ENCODE measurements at places on chromosomes 3 and 15.
A peak's percentile ranks its signal among the peaks of the same experiment; 100 is the strongest.

GRCh38 chr3:71763426-71763825, 9.8 kb downstream of the GPR27 start:
- DNase-seq, result no peak

- no peak for DNase-seq
These were observed 70.4 kb upstream of the DLG1 start for GRCh38 chr3:197368821-197369220.

DNA sequence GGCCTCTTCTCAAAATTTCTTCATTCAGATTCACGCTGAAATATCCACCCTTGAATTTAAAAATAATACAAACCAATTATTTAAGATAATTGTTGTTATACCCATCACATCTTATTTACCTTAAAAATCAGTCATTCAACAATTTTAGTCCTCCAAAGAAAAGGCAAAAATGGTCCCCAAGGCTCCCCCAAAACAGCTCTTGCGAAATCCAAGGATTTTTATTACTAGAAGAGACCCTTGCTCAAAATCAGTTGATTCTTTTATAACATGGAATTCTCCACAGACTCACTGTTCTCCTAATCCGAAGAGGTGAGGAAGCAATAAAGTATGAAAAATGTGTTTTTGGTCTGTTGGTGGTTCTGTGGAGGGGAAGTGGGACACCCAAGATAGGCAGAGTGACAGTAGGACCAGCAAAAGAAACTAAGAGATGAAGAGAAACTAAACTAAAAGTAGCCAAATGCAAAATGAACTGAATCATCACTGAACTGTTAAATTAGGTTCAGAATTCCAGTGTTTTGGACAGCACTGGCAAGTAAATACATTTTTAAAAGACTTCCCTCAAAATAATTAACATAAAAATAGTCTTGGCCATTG, 19.1 kb upstream of the PLCH1 start:
- no peak for DNase-seq

GRCh38 chr15:89057506-89058133, 30.6 kb upstream of the ABHD2 start:
- DNase-seq, result peak; percentile 69

GRCh38 chr3:127212231-127212630, 19.3 kb downstream of the PRR23E start:
- DNase-seq, result no peak

DNA sequence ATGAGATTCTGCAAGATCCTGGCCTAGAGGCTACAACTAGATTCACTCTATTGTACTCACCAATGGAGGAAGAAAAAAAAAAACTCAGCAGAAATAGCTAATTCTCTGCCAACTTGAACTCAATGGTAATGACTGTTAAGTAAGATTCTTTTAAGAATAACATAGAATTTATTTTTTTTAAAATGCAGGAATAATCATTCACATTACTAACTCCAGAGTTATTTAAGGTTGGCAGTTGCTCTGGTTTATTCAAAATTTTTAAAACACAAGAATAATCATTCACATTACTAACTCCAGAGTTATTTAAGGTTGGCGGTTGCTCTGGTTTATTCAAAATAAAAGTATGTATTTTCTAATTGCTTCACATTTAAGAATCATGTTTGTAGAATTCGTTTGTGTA, 1071.9 kb downstream of the IGSF11 start:
- peak; percentile 39 for DNase-seq

GRCh38 chr15:87523516-87523915, 733.0 kb downstream of the NTRK3 start:
- DNase-seq, result no peak

- DNase-seq, result no peak
These were observed 260.9 kb upstream of the KCNMB2 start for GRCh38 chr3:178275311-178275710.

DNA sequence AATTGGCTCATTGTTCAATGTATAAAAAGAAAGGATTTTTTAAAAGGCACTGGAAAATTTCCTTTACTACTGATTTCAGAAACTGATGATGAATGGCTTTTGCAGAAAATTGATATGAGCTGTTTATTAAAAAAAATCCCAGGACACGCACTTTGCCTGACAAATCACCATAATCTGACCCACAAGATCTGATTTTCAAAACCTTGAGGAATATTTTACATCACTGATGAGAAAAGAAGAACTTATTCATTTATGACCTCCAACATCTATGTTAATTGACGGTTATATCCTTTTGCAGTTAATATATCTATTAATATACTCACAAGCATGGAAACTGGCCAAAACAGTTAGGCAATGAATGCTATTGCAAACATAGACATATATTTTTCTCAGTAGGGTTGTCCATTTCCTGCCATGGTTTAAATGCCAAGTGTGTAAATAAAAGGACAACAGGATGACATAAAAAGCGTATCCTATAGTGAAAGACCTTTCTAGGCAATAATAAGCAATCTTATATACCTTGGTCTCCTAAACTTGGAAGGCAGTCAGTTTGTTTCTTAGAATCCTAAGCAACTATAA, 109.7 kb upstream of the SLC7A14 start:
- DNase-seq, result no peak

GRCh38 chr3:100370756-100371155, 30.1 kb downstream of the TOMM70 start:
- DNase-seq, result peak; percentile 6

GRCh38 chr15:57165992-57166391, 210.3 kb upstream of the CGNL1 start:
- peak; percentile 47 for DNase-seq

- DNase-seq, result no peak
These were observed 558 bp upstream of the NCEH1 start for GRCh38 chr3:172711454-172711795.

GRCh38 chr3:148005456-148005855, 596.3 kb downstream of the ZIC1 start:
- DNase-seq, result no peak

- no peak for DNase-seq
These were observed 158.8 kb upstream of the TBL1XR1 start for GRCh38 chr3:177356113-177356512.

DNA sequence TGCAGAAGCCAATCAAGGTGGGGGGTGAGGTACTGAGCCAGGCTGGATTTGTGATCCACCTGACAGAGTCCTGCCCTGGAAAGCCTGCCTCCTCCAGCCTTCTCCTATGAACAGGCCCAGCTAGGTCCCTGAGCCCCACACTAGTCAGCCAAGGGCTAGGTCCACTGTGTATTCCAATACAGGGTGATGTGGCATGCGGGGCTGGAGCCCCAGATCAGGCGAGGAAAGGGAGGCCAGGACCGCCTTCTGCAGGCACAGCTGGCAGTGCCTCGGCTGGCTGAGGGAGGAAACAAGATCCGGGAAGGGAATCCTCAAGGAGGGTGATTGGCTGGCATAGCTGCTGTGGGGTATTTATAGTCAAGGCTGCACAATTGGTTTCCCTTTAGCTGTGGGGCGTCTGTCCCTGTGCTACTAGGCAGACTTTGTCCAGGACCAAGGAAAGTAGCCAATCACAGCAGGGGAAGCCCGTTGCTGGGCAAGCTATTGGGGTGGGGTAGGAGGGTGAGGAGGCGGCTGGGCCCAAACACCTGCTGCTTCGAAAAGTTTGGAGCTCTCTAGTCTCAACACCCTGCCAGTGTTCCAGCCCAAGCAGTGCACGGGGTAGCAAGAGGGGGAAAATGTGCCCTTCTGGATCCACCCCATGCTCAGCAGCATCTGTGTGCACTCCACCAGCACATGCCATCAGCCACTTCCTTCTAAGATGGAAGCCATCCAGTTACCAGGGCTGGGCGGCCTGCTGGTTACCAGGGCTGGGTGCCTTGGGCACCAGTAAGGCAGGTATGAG, 5.9 kb downstream of the KY start:
- DNase-seq, result no peak
